ENCODE measurements at places on chromosomes 13 and 19.

DNA sequence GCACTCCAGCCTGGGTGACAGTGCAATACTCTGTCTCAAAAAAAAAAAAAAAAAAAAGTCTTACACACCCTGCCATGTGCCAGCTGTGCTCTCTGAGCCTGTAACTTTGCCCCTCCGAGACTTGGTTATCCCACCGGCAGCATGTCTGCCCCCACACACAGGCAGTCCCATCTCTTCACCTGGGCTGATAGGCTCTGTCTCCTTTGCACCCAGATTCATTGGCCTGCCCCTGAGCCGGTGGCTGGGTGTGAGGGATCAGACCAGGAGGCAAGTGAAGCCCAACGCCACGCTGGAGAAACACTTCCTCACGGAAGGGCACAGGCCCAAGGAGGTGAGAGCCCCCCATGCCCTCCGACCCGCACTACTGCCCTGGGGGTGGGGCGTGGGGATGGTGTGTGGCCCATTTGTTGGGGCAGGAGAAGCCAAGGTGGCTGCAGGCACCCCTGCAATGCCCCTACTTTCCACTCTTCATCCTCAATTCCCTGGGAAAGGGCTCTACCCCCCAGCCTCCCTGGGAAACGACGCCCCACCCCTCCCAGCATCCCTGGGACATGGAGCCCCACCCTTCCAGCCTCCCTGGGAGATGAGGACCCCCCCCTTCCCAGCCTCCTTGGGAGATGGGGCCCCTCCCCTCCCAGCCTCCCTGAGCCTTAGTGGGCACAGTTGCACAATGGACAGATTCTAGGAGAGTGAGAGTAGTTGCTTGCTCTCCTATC, 45.3 kb downstream of the CERS4 start:
- H3K27ac ChIP-seq = no peak overlapping the region
- H3K4me1 ChIP-seq = peaks cover 13% of the 10 kb centered on the region
- no peaks in the 10 kb centered on the region for H3K27me3 ChIP-seq
- no peak for DNase-seq
- H3K4me3 ChIP-seq = no peak overlapping the region

DNA sequence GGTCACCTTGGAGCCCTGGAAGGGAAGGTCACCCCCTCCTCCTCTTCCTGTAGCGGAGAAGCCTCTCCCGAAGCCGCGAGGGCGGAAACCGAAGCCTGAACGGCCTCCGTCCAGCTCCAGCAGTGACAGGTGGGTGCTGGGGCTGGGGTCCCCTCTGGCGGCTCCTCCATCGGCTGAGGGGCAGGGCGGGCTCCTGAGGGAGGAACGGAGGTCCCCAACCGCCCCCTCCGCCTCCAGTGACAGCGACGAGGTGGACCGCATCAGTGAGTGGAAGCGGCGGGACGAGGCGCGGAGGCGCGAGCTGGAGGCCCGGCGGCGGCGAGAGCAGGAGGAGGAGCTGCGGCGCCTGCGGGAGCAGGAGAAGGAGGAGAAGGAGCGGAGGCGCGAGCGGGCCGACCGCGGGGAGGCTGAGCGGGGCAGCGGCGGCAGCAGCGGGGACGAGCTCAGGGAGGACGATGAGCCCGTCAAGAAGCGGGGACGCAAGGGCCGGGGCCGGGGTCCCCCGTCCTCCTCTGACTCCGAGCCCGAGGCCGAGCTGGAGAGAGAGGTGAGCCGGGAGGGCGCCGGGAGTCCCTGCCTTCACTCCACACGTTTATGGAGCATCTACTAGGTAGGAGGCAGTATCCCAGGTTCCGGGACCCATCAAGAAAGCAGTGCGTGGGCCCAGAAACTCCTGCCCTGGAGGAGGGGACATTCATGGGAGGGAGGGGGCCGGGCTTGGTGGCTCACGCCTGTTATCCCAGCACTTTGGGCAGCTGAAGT, 22.0 kb downstream of the HDGFL2 start:
- H3K36me3 ChIP-seq = no peaks in the 10 kb centered on the region
- peak overlapping the region; percentile 29 for H3K4me3 ChIP-seq
- H3K4me1 ChIP-seq = no peaks in the 10 kb centered on the region
- no peak for DNase-seq

- no peaks in the 10 kb centered on the region for H3K4me1 ChIP-seq
- no peak overlapping the region for H3K4me3 ChIP-seq
- H3K36me3 ChIP-seq = no peaks in the 10 kb centered on the region
Observed at GRCh38 chr13:104823071-104823470, 1712.4 kb downstream of the EFNB2 start.

GRCh38 chr19:37725181-37725580, 5.6 kb upstream of the ZNF607 start:
- no peaks in the 10 kb centered on the region for H3K27me3 ChIP-seq
- no peak overlapping the region for H3K27ac ChIP-seq
- H3K36me3 ChIP-seq = no peaks in the 10 kb centered on the region

DNA sequence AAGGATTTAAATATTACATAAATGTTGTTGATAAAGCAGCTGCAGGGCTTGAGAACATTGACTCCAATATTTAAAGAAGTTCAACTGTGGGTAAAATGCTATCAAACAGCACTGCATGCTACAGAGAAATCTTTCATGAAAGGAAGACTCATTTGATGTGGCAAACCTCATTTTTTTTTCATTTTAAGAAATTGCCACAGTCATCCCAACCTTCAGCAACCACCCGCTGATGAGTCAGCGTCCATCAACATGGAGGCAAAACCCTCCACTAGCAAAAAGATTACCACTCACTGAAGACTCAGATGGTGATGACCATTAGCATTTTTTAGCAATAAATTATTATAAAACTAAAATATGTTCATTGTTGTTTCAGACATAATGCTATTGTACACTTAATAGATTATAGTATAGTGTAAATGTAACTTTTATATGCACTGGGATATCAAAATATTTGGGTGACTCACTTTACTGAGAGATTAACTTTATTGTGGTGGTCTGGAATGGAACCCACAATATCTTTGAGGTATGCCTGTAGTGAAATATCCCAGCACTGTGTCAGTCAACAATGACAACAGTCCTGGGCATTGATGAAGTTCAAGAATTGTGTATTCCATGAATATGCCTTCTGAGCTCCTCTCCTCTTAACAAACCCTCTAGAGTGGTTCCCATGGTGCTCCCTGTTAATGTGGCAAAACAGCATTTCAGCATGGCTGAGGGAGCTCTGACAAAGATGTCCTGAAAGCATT, 52.4 kb upstream of the SOX21 start:
- no peak overlapping the region for H3K27ac ChIP-seq
- no peak overlapping the region for H3K4me3 ChIP-seq
- no peaks in the 10 kb centered on the region for H3K4me1 ChIP-seq
- no peaks in the 10 kb centered on the region for H3K36me3 ChIP-seq
- no peaks in the 10 kb centered on the region for H3K27me3 ChIP-seq
- no peak for DNase-seq

- peak overlapping the region; percentile 47 for H3K4me3 ChIP-seq
- H3K27me3 ChIP-seq = no peaks in the 10 kb centered on the region
- no peaks in the 10 kb centered on the region for H3K36me3 ChIP-seq
- DNase-seq = peak; percentile 70
- H3K4me1 ChIP-seq = peaks cover 13% of the 10 kb centered on the region
Observed at GRCh38 chr19:2291185-2291751, 9.3 kb upstream of the PEAK3 start.

- H3K27ac ChIP-seq = peak overlapping the region; percentile 79
- no peaks in the 10 kb centered on the region for H3K27me3 ChIP-seq
- peaks cover 34% of the 10 kb centered on the region for H3K4me1 ChIP-seq
- no peak overlapping the region for H3K4me3 ChIP-seq
- peak; percentile 90 for DNase-seq
Observed at GRCh38 chr13:112711528-112712265, 21.9 kb downstream of the ATP11A start.

DNA sequence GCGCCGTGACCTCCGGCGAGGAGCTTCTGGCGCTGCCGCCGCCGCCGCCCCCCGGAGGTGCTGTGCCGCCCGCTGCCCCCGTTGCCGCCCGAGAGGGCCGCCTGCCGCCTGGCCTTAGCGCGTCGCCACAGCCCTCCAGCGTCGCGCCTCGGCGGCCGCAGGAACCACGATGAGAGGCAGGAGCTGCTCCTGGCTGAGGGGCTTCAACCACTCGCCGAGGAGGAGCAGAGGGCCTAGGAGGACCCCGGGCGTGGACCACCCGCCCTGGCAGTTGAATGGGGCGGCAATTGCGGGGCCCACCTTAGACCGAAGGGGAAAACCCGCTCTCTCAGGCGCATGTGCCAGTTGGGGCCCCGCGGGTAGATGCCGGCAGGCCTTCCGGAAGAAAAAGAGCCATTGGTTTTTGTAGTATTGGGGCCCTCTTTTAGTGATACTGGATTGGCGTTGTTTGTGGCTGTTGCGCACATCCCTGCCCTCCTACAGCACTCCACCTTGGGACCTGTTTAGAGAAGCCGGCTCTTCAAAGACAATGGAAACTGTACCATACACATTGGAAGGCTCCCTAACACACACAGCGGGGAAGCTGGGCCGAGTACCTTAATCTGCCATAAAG, 4.8 kb downstream of the PDX1 start:
- peaks cover 17% of the 10 kb centered on the region for H3K4me1 ChIP-seq
- H3K4me3 ChIP-seq = peak overlapping the region; percentile 2
- no peak overlapping the region for H3K27ac ChIP-seq

DNA sequence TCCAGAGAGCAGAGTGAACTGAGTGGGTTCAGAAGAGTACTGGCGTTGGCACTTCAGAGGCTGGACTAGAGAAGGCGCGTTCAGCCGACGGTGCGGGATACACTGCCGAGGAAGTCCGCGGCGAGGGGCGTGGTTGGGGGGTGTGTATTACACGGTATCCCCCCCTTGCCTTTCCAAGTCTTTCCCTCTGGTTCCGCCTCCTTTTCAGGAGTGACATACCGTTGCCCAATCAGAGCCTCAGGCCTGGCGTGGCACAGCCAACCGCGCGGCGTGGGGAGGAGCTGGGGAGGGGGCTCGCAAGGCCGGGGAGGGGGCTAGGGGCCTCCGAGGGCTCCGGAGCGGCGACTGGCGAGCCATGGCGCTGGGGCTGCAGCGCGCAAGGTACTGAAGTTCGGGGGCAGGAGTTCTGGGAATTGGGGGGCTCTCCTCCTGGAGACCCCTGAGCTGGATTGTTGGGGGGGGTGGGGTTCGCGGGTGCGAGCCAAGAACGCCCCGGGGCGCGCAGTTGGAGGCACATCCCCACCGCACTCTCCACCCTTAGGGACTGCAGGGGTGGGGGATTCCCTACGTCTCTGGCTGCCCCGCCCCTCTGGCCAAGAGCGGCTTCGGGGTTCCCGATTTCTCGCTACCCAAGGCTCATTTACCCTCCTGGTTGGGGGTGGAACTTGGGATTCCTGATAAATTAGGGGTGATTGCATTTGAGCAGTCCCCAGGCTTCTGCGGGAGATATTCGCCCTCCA, at the start of gene HIF3A:
Gene HIF3A, plus strand, starts transcription at position 321 of the 740 bp plus-strand sequence. Its CDS starts 35 bp downstream, at position 356.
- DNase-seq = peak; percentile 84
- H3K36me3 ChIP-seq = no peaks in the 10 kb centered on the region
- H3K4me3 ChIP-seq = peak within 1 kb of the TSS; percentile 55
- no peaks in the 10 kb centered on the region for H3K27me3 ChIP-seq
- peak within 1 kb of the TSS; percentile 90 for H3K27ac ChIP-seq

GRCh38 chr19:38842439-38843174, 7.2 kb downstream of the HNRNPL start:
- H3K36me3 ChIP-seq = peaks cover 7% of the 10 kb centered on the region
- peaks cover 11% of the 10 kb centered on the region for H3K4me1 ChIP-seq
- H3K4me3 ChIP-seq = no peak overlapping the region
- DNase-seq = no peak
- no peaks in the 10 kb centered on the region for H3K27me3 ChIP-seq

- H3K4me1 ChIP-seq = no peaks in the 10 kb centered on the region
- no peak for DNase-seq
- no peak overlapping the region for H3K4me3 ChIP-seq
- H3K27me3 ChIP-seq = no peaks in the 10 kb centered on the region
Observed at GRCh38 chr13:95763601-95764000, 86.7 kb downstream of the DNAJC3 start.

- H3K4me3 ChIP-seq = no peak overlapping the region
- H3K27ac ChIP-seq = no peak overlapping the region
- H3K27me3 ChIP-seq = no peaks in the 10 kb centered on the region
- no peaks in the 10 kb centered on the region for H3K4me1 ChIP-seq
Observed at GRCh38 chr19:54077334-54077733, 3.8 kb downstream of the TARM1 start.

DNA sequence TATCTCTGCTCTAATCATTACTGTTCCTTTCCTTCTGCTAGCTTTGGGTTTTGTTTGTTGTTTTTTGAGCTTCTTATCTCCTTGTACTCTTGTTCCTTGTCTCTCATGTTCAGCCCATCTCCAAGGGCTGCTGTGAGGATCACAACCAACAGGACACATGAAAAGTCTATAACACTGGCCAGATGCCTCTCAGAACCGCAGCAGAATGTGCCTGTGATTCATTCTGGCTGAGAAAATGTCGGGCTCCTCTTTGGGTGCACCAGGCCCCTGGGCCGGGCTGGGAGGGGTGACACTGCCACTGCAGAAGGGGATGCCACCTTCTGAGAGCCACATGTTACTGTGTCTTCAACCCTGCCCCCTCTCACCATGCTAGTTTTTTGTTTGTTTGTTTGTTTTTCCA, 48.0 kb downstream of the GGACT start:
- H3K4me1 ChIP-seq = no peaks in the 10 kb centered on the region
- no peak for DNase-seq
- H3K4me3 ChIP-seq = no peak overlapping the region
- no peaks in the 10 kb centered on the region for H3K27me3 ChIP-seq
- no peak overlapping the region for H3K27ac ChIP-seq

DNA sequence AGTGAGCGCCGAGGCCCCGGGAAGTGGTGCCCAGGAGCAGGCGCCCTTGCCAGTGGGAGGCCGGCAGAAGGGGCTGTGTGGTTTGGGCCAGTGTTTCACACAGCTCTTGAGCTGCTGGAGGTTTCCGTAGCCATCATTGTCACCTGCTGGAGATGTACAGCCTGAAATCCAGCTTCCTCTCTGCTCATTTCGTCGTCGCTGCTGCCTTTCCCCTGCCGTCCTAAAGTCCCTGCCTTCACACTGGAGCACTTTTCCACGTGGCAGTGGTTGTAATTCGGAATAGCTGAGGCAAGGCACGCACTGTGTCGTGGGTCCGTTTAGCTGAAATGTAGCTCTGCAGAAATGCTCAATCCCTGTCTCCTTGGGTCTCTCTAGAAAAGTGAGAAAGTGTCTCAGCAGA, 13.2 kb downstream of the DAZAP1 start:
- no peaks in the 10 kb centered on the region for H3K36me3 ChIP-seq
- H3K4me1 ChIP-seq = peaks cover 36% of the 10 kb centered on the region
- H3K4me3 ChIP-seq = no peak overlapping the region
- H3K27me3 ChIP-seq = no peaks in the 10 kb centered on the region
- DNase-seq = no peak

GRCh38 chr19:3370214-3370720, 3.9 kb downstream of the NFIC start:
- peak overlapping the region; percentile 99 for H3K27ac ChIP-seq
- no peak for DNase-seq
- H3K4me3 ChIP-seq = peak overlapping the region; percentile 96
- peaks cover 48% of the 10 kb centered on the region for H3K4me1 ChIP-seq
- H3K27me3 ChIP-seq = no peaks in the 10 kb centered on the region

Measured in testis (tissue), 5 donors.